ENCODE measurements at places on chromosomes 2 and 18.

- no peak for DNase-seq
Observed at GRCh38 chr2:38301340-38301968, 75.6 kb downstream of the ATL2 start.

GRCh38 chr18:23108496-23108895 lies 26.8 kb upstream of the CABLES1 start:
- DNase-seq: no peak

DNA sequence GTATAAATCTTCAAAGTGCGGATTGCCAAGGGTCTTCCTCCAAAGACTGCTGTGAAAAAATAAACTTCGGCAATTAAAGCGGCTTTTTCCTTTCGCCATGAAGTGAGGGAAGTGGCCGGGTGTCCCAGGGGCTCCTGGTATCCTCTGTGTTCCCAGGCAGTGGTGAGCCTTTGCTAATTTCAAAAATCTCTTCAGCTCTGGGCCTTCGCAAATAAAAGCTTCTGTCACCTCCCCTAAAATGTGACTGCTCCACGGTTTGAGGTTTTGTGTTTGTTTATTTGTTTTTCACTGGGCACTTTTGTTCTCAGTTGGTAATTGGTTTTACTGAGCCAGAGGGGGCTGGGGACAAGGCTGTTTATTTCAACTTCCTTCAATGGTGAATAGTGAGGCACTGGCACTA lies 270.1 kb upstream of the POU3F3 start:
- DNase-seq: no peak

GRCh38 chr18:44552706-44553105 lies 128.0 kb upstream of the SETBP1 start:
- no peak for DNase-seq

DNA sequence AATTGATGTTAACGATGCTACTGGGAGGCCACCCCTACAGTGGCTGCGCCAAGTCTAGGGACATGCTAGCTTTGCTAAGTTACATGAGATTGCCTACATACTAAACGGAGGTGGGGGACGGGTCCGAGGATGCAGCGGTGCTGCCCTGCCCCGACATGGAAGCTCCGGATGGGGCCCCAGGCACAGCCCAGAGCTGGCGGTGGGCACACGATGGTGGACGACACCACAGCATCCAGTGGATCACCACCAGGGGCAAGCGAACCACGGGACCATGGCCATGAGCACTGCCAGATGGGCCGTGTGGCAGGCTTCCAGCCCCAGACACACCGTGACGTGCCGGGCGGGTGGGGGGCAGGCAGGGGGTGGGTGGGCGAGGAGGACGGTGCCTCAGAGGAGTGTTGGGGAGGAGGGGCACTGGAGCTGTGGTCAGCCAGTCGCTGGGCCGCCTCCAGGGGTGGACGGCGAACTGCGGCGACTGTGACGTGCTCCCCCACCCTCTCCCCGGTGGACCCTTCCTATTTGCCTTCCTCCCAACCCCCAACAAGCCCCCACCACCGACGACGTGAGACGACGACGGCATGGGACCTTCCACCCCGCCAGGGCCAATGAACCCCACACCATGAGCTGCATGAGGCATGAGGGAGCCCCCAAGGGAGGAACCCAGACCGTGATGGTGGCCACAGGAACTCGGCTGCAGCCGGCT lies 90.6 kb upstream of the ANKRD30BL start:
- DNase-seq: no peak

GRCh38 chr2:101297383-101297782 lies 11.1 kb downstream of the RNF149 start:
- no peak for DNase-seq

- DNase-seq: no peak
Observed at GRCh38 chr2:48045613-48046012, 139.3 kb upstream of the FBXO11 start.

DNA sequence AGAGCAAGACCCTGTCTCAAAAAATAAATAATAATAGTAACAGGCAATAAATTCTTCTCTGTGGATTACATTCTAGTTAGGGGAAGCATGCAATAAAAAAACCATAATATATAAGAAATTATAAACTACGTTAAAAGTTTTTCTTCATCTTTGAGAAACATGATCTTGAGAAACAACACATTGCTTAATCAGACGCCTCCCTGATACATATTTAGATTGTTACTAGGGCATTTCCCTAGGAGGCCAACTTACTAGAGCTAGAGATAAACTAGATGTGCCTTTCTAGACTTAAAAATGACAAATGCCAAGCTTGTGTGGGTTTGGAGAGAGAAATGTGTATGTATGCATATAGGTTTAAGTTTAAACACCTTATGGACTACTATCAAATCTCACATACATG lies 76.3 kb upstream of the GALNT5 start:
- no peak for DNase-seq
